ENCODE measurements at places on chromosomes 7 and 10.
A peak's percentile ranks its signal among the peaks of the same experiment; 100 is the strongest.

DNA sequence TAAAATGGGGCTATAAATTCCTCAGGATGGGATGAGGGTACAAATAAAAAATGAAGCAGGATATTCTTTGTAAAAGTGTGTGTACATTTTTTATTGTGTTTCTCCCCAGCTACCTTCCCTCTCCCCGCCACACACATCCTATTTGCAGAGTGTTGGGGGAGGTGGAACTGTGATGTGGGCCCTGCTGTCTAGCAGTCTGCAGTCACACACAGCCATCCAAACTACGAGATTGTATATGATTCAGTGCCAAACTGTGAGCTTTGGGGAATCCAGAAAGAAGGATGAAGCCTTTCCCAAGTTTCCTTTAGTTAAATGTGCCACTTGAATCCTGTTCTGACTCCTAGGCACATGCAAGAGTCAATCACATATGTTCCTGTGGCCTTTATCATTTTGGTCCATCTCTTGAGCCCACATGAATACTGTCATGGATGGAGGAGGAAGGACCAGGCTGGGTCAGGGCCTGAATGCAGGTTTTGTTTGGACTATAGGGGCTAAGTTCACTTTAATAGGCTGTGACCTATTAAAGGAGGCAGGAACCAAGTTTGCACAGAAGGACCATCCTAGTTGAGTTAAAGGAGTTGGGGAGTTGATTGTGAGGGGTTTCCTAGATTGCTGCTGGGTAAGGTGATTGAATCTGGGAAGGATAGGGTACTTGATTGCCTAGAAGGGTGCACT lies 1.1 kb upstream of the SEMA4G start:
- DNase-seq, result no peak

- no peak for DNase-seq
Observed at GRCh38 chr7:67438198-67438882, 441.7 kb downstream of the TYW1 start.

DNA sequence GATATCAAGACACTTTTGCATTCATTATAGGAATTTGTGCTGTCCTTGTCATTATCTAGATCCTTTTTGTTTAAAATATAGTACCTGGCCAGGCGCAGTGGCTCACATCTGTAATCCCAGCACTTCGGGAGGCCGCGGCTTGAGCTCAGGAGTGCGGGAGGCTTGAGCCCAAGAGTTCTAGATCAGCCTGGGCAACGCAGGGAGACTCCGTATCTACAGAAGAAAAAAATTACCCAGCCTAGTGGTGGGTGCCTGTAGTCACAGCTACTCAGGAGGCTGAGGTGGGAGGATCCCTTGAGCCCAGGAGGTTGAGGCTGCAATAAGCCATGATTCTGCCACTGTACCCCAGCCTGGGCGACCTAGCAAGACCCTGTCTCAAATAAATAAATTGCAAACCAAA lies 621 bp upstream of the MORN4 start:
- no peak for DNase-seq

- DNase-seq, result no peak
Observed at GRCh38 chr7:2654059-2654458, 22.3 kb downstream of the TTYH3 start.

GRCh38 chr7:138226001-138226476 lies 149.8 kb downstream of the AKR1D1 start:
- DNase-seq, result peak; percentile 45

All from glomerular endothelial cell (primary cell).